ENCODE measurements at places on chromosomes 1 and 21.

DNA sequence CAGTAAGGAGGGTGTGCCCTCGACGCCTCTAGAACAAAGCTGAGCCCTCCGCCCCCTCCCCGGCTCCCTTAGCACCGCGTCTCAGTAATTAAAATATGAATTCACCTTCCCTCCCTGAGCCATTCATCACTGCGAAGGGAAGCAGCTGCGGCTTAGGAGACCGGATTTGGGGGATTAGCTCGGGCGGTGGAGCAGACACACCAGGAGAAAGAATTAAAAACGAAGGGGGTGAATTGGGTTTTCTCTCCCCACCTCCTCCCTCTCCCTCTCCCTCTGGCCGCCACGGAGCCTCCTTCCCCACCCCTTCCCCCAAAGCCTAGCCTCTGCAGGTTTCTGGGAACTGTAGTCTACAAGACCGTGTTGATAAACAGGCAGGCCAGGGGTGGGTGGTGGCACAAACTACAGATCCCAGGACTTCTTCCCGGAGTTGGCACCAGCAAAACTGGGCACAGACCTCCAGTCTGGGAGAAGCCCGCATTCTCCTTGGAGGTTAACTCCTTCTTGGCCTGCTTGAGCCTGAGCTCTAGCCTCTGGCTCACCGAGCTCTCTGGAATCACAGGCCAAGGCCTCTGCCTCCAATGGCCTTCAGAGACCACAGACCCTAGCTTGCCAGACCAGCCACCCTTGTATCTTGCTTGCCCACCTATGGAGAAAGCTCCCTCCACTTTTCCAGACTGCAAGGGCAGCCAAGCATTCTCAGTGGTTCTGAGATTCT, 10.8 kb downstream of the BLACAT1 start:
- DNase-seq, result no peak

DNA sequence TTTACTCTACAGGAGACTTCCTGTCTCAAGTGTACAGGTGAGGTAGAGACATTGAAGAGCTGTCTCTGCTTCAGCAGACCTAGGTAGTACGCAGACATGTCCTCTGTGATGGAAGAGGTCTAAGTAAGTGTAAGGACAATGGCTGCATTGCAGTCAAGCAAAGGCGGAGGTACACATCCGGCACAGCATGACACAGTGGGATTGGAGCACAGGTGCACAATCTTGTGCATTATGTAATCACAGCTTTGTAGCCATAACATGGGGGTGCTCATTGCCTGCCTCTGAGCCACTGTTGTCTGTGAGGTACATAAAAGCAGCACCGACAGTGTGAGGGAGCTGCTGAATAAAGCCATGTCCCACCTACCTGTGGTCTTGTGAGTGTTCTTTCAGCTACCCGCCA, 66.4 kb upstream of the CCDC190 start:
- no peak for DNase-seq

- no peak for DNase-seq
Observed at GRCh38 chr21:45149021-45149420, 74.6 kb downstream of the ADARB1 start.

DNA sequence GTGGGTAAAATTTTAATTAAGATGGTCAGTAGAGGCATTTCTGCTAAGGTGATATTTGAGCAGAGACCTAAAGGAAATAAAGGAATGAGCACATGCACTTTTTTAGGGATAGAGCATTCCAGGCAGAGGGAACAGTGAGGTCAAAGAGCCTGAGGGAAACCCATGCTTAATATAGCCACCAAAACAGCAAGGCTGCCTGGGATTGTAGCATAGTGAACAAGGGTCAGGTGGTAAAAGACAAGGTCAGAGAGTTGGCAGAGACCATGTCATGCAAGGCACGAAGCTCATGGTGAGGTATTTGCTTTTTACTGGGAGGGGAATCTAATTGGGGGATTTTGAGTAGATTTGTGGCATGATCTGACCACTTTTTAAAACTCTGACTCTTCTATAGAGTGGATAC, 344.6 kb upstream of the LRRC7 start:
- no peak for DNase-seq

- DNase-seq, result no peak
Observed at GRCh38 chr21:38597421-38597820, 99.1 kb upstream of the ERG start.

GRCh38 chr1:24505816-24506215, 3.2 kb downstream of the RCAN3 start:
- no peak for DNase-seq

GRCh38 chr1:119648620-119649004, 546 bp upstream of the ZNF697 start:
- no peak for DNase-seq

DNA sequence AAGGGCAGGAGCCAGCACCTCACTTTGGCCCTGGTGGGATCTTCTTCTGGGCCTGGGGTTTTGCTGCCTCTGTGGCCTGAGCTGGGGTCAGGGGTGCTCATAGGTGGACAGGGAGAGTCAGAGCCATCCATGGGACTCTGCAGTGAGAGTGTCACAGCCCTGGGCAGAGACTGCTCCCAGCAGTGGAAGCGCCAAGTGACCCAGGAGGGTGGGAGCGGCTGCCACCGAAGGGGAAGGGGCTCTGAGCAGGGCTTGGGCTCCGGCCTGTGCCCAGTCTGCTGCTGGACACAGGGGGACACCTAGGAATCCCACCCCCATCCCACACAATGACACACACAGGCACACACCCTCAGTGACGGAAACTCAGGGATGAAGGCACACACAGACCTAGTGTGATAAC, 368 bp downstream of the CLCNKB start:
- DNase-seq, result no peak

GRCh38 chr1:172185996-172186395, 234.5 kb upstream of the C1orf105 start:
- DNase-seq, result no peak

- no peak for DNase-seq
Observed at GRCh38 chr1:219990782-219991510, 55.4 kb downstream of the EPRS1 start.

- no peak for DNase-seq
Observed at GRCh38 chr1:228987286-228987685, 252.0 kb downstream of the RHOU start.

DNA sequence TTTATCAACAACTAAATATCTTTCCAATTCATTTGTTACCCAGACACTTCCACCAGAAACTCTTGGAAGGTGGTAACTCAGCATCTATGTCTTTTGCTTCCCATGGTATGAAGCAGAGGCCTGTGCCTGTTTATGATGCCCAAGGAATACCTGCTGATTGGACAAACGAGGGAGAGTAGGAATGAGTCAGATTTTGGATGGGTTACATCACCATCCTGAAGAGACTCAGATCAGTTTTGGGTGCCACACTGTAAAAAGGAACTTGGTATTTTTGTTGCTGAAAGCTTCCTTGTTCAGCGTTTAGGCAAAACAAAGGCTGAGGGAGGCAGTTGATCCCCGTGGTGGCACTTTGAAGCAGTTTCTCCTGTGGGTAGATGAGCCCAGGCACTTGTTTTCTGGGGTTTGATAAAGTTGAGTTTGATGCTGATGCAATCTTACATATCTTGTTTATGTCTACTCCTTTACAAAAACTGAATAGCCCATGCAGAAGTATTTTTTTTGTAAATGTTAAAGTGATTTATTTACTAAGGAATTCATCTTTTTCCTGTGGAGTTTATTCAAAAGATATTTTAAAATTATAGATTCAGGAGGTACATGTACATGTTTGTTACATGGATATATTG, 26.7 kb upstream of the CYP4X1 start:
- DNase-seq, result no peak

DNA sequence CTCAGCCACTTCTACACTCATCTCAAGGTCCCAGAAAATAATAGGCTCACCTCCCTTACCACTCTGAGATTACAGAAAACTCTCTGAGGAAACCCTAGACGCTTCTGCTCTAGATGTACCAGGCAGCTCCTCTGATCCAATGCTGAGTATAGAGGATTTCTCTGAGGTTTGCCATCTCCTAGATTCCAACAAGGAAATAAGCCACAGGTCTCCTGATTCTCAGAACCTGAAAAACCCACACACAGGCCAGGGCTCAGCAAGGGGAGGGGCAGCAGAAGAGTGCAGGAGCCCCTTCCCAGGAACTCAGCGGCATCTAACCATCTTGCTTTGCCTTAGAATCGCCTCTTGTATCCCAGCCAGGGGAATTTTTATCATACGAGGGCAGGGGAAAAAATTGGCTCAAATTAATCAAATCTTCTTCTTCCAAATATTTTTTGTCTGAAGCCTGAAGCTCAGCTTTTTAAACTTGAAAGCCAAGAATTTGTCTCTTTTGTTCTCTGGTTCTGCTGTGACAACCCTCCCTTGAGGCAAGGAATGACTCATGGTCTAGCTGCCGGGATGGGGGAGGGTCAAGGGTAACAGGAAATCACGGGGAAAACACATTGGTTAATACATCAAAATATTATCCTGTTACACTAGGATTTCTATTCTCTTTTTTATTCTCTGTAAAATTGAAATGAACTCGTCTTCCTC, 30.8 kb downstream of the GORAB start:
- no peak for DNase-seq

- no peak for DNase-seq
Observed at GRCh38 chr1:60560701-60561100, 487.1 kb upstream of the C1orf87 start.

GRCh38 chr1:71521655-71522264, 440.9 kb upstream of the ZRANB2 start:
- DNase-seq, result no peak

DNA sequence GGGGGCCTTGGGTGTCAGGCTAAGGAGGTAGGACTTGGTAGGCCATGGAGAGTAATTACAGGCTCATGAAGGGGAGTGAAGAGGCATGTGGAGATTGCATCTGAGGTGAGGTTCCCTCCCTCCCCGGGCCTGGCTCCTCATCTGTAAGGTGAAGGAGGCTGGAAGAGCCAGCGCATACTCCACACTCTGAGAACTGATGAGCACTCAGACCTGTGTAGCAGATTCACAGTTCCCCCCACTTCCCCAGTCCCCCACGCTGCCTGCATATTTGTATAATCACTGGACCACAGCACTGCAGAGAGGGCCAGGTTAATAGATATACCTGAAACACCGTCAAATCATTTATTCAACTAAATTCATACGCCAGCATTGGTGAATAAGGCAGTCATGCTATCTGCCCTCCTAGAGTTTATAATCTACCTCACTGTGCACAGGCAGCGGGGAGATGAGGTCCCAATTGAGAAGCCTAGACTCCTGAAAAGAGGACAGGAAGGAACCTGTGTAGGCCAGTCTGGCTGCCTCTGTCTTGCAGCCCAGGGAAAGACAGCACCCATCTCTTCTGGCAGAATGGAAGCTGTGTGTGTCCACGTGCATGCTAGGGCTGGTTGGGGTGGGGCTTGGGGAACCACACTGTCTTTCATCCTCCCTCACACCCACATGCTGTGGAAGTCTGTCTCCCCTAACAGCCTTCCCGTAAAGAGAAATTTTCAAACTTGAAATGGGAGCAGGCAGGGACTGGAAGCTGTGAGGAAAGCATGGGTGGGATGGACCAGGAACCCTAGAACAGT, 110.6 kb upstream of the ATP1A1 start:
- DNase-seq, result no peak

- DNase-seq, result no peak
Observed at GRCh38 chr1:248778906-248779305, 23.3 kb upstream of the LYPD8 start.

DNA sequence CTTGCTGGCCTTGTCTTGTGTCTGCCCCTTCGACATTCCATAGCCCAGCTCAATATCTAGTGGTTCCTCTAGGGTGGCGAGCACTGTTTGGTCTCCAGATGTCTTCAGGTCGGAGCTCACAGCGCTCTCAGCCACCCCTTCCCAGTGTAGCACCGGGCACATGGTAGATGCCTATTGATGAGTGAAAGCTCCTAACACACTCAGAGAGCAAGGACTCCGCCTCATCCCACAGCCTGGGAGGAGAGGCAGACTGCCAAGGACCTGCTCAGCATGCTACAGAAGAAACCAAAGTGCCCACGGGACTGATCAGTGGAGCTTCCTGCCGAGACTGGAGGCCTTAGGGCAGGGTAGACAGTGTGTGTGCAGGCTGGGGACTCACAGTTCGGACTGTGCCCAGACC, 10.9 kb downstream of the PCSK9 start:
- no peak for DNase-seq

DNA sequence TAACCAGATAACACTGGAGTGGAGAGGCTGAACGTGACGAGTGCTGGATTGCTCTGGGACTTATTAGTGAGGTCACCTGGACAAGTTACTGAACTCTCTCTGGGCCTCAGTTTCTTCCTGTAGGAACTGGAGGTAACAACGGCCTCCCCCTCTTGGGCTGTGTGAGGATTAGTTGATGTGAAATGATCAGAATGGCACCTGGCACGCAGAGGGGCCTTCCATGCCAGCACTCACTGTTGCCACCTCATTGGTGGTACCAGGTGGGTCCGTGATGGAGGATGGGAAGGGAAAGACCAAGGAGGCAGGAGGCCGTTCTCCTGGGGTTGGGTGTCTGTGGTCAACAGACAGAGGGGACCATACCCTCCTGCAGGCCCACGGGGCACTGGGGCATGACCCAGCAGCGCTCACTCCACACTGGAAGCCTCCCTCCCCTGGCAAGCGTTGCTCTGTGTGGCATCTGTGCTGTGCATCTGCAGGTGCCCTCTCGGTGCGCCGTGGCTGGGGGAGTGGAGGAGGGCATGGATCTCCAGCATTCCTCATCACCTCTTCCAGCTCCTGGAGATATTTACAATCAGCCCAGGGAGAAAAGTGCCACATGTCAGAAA, 349.5 kb upstream of the VAMP3 start:
- DNase-seq, result no peak

DNA sequence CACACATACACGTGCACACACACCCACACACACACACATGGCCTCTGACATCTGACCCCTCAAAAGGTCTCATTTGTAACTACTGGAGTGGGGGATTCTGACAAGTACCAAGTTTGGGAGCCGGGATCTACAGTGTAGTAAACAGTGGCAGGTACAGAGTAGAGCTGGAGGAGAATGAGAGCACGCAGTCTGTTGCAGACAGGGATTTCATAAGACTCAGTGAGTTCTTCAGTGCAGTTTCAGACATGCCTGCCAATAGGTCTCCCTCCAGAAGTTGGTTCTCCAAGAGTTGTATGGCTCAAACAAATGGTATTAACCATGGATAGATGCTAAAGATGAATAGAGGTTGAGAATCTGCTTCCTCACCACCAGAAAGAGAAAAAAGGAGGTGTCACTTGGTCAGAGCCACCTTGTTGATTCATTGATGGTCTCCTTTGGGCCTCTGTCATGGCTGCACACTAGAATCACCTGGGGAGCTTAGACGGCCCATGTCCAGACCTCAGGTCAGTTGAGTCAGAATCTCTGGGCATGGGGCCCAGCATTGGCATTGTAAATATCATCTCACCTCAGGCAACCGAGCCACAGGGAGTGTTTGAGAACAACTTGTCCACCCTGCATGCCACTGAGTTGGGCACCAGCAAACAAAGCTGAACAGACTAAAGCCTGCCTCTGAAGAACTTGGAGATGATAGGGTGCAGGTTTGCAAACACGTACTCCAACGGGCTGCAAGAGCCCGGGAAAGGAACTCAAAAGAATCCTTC, 122.1 kb downstream of the EDEM3 start:
- no peak for DNase-seq

DNA sequence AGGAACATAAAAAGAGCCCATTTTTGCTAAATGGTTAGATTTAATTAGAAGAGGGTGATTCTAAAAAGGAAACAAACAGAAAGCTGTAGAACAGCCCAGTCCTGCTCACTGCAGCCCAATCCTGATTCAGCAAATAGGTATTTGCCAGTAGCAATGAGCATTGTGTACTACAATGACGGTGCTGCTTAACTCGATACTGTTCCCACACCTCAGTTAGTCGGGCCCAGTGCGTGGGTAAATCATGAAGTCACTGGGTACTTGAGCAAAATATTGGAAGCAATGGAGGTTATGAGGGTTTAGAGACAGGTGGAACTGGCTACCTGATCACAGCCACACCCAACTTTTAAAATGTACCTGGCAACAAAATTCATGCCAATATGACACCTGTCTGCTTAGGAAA, 101.5 kb upstream of the ADGRL2 start:
- no peak for DNase-seq
